Uterus (tissue), 4 donors: ENCODE measurements at places on chromosomes 6 and 20.

GRCh38 chr20:31594558-31595379, 10.3 kb upstream of the ID1 start:
- peak; percentile 56 for DNase-seq

DNA sequence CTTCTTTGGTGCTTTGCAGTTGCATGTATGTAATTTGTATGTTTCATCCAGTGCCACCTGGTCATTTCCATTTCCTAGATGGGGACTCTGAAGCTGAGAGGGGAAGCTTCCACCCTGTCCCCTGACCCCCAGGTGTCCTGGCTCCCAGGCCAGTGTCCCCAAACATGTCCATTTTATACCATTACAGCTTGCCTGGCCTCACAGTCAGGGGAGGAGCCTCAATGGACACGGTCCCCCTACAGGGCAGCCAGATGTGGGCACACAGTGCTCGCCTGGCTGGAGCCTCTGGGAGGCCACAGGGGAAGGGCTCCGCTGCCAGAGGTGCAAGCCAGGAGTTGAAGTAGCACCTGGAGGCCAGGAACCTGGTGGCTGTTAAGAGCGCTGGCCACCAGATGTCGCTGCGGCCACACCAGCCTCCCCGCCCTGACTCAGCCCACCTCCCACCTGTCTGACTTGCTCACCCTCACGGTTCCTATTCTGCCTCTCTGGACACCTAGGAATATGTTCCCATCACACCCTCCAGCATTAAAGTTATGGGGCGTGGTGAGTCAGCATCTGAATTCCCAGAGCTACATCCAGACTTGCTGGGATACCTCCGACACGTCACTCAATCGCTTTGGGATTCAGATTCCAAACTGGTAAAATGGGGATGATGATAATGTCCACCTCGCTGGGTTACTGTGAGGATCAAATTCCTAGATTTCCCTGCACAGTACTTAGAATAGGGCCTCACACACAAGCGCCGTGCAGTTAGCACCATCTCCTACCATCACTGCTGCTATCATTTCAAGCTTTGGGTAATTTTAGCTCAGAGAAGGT, 107.4 kb downstream of the SULF2 start:
- peak; percentile 59 for DNase-seq

- DNase-seq = no peak
Observed at GRCh38 chr6:91436448-91436847, 849.6 kb upstream of the MAP3K7 start.

- DNase-seq = no peak
Observed at GRCh38 chr20:8372824-8373380, 240.8 kb downstream of the PLCB1 start.

DNA sequence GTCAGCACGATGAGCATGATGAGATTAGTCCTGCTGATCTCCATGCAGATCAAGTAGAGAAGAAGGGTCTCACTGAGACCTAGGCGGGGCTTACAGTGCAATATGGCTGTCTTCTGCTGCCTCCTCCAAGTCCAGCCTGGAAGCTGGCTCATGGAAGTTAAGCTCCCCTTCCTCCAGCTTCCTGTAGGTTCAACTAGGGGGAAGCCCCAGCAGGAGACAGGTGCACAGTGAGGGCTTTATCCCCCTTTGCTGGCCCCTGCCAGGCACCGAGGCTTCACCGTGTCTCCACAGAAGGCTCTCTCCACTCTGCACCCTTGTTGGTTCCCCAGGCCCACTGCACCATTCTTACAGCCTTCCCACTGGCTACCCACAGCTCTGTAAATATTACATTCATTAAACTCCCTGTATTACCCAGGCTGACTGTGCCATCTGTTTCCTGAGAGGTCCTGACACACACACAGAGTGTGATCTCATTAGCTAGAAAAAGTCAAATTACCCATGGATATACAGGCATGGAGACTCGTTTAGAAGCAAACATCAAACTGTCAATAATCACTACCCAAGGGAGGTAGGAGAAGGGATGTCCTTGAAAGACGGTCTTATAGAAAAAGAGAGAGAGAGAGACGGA, 90.4 kb downstream of the SLC2A10 start:
- DNase-seq = no peak

DNA sequence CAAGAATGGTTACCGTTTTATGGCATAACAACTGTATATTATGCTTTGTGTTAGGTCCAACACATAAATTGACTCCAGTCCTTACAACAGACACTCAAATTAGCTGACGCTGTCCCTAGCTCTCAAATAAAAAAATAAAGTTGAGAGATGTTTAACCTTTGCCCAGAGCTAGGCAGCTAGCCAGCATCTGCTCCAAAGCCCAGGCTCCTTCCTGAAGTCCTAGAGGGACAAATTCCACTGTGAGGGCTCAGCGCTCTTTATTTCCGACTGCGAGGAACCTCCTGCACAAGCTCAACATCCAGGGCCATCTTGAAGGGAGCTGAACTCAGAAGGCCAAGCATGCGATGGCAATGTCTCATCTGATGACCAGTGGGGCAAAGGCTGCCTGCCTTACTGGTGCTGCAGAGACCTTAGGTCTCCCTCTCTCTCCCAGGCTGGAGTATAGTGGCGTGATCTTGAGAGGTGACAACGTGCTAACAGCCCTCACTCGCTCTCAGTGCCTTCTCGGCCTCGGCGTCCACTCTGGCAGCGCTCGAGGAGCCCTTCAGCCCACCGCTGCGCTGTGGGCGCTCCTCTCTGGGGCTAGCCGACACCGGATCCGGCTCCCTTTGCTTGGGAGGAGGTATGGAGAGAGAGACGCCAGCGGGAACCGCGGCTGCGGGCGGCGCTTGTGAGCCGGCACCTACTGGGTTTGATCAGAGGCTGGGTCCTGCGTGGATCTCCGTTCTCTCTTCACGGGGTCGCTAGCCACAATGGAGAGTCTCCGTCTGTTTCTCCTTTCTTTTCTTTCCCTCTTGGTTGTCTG, 24.7 kb upstream of the GFOD1 start:
- peak; percentile 40 for DNase-seq

- DNase-seq = no peak
Observed at GRCh38 chr6:158607411-158608170, 37.0 kb downstream of the DYNLT1 start.

- peak; percentile 35 for DNase-seq
Observed at GRCh38 chr6:22113026-22113766, 183.6 kb downstream of the PRL start.

DNA sequence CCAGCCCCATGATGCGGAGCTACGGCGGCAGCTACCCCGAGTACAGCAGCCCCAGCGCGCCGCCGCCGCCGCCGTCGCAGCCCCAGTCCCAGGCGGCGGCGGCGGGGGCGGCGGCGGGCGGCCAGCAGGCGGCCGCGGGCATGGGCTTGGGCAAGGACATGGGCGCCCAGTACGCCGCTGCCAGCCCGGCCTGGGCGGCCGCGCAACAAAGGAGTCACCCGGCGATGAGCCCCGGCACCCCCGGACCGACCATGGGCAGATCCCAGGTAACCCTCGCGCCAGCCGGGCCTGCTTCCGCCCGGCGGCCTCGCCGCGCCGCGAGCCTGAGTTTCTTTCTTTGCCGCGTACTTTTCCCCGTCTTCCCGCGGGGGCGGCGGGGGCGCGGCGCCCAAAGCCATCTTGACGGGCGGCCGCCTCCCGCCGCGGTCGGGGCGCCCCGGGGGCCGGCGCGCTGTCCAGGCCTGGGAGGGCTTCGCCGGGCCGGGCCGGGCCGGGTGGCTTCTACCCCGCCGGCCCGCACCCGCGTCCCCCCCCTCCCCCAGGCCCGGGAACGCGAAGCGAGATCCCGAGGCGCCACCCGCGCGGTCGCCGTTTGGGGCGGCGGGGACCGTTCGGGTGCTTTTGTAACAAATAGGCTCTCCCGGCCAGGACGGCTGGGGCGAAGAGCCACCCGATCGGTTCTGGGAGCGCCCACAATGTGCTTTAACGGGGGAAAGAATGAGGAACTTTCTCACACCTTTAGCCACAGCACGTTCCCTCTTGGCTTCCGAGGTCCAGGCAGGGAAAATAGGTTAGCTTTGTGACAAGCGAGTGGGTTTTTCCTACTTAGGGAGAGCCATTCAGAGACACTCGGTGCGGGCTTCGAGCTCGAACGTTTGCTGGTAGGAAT, 2.3 kb downstream of the ARID1B start:
- peak; percentile 57 for DNase-seq

DNA sequence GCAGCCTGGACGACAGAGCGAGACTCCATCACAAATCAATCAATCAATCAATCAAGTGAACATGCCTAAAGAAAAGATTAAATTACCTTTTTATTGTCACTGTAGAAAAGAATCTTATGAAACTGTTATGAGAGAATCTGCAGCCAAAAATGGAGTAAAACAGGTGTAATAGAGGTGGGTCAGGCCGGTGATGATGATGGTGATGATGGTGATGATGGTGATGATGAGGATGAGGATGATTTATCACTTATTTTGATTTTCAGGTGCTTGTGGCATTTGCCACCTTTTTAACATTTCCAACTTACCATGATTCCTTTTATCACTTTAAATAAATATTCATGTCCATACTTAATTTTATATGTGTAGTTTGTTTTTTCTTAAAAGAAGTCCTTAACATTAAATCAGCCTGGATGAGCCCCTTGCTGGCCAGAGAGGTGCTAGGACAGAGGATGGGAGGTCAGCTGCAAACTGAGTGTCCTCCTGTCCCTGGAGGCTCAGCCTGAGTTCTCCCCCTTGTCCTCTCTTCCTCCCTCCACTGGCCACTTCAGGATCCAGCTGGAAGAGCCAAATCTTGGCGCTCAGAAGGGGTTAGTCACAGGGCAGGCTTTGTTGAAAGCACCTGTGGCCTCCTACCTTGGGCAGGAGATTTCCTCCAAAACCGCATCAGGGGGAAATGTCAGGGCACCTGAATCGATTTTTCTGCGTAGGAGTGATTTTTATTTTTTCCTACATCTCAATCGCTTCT, 32.6 kb downstream of the SLC2A10 start:
- no peak for DNase-seq

- DNase-seq = no peak
Observed at GRCh38 chr20:7667194-7667593, 273.1 kb downstream of the HAO1 start.

- no peak for DNase-seq
Observed at GRCh38 chr20:10711903-10712451, 38.2 kb upstream of the JAG1 start.

- DNase-seq = peak; percentile 39
Observed at GRCh38 chr6:133886104-133886775, 2.7 kb upstream of the TCF21 start.

- DNase-seq = no peak
Observed at GRCh38 chr6:129679275-129679674, 30.7 kb downstream of the ARHGAP18 start.

DNA sequence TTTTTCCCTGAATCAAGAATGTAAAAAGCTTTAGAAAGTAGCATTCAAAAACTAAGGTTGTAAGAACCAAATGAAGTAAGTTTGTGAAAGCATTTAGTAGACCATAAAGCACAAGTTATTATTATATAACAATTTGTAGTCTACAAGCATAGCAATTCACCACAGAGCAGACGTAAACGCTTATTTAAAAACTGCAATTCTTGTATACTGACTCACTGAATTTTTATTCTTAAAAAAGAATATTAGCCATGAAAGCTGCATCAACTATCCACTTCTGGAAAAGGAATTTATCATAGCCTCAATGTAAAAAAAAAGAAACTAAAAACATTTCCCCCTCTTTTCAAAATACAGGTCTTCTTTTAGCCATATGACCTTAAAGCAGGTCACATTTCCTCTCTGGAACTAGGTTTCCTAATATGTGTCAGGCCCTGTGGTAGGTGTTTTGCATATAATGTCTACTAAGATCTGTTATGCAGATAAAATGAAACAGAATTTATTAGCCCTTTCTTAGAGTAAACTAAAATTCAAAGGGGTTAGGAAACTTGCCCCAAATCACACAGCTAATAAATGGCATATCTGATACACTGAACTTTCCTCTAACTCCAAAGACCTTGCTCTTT, 2.1 kb downstream of the MAP3K7 start:
- DNase-seq = no peak

DNA sequence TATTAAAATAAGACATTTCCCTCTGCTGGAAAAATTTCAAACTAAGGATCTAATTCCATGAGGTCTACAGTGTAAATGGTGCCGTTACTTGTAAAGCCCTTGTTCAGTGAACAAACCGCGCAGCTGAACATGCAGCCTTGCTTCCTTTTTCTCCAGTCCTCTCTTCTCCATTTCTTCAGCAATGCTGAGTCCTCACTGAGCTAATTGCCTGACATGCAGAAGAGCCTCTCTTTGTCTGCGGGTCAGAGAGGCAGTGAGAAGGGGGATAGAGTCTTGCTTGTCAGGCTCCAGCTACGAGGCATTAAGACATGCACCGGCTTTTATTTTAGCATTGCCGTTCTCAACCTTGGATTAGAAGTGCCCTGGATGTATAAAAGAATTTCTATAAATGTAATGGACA, 25.7 kb downstream of the ZDHHC14 start:
- DNase-seq = no peak

DNA sequence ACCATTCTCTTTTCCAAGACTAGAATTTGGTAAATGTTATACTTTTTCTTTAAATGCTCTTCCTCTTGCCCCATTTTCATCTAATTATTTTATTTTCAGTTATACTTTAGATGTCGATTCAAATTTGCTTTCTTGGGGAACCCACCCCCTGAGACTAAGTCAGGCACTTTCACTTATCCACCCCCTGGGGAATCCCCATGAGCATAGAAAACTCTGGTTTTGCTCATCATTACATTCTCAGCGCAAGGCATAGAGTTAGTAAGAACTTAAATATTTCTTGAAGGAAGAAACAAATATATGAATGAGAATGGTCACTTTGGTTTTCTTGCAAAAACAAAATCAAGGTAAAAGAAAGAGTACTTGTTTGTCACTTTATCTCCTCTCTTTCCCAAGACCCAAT, 25.1 kb upstream of the HSF2 start:
- no peak for DNase-seq

- no peak for DNase-seq
Observed at GRCh38 chr6:36928547-36928918, 26.0 kb upstream of the PI16 start.

DNA sequence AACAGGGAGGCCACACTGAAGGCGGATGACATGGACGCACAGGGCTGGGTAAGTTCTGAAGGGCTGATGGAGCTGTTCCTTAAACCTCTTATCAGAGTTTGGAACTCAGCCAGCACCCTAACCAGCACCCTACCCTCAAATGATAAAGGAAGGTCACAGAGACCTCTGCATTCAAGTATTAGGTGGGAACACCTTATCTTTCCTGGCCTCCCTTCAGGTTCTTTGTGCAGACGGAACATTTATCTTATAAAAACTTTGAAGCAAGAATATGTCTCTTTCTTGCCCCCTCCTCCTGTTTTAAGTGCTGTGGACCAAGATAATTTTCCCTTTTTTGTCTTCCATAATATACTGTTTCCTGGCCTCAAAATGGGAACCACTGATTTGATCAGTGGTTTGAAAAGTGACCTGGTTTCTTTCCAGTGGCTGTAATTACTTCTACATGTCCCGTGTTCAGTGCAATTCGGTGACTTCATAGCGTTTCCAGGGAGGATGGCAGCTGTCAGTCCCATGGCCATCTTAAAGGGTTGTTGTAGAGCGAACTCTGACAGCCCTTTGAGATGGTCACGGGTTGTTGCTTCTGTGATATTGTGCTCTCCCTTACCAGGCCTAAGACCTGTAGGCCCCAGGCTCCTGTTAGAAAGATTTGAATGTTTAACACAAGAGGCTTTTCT, 213.2 kb upstream of the MYLIP start:
- DNase-seq = no peak

GRCh38 chr6:90217506-90218127, 79.0 kb downstream of the BACH2 start:
- no peak for DNase-seq

- DNase-seq = peak; percentile 76
Observed at GRCh38 chr6:166627875-166628801, 1.1 kb upstream of the RPS6KA2 start.

GRCh38 chr20:44734938-44735337, 10.7 kb upstream of the KCNK15 start:
- DNase-seq = no peak
